Hippocampal formation (tissue), 2 donors: ENCODE measurements at places on chromosomes 12 and 14.
A peak's percentile ranks its signal among the peaks of the same experiment; 100 is the strongest.

GRCh38 chr14:58082491-58083098 lies 69.4 kb downstream of the ARMH4 start:
- DNase-seq: peak; percentile 25

DNA sequence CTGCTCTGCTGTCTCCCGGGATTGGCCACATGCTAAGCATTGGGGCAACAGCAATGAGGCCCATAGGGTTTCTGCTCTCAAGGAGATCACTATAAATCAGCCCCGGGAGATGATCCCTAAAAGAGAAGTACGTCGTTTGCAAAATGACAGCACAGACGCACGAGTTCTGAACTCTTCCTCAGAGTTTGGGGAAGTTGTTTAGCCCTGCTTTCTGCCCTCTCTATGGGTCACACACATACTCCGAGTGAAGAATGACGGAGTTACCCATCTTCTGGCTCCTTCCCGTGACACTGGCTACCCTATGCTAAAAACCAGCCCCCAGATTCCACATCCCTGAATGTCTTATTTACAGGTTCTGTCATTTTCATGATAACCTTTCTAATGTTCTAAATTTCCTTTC lies 258.0 kb upstream of the PLEKHG7 start:
- no peak for DNase-seq

DNA sequence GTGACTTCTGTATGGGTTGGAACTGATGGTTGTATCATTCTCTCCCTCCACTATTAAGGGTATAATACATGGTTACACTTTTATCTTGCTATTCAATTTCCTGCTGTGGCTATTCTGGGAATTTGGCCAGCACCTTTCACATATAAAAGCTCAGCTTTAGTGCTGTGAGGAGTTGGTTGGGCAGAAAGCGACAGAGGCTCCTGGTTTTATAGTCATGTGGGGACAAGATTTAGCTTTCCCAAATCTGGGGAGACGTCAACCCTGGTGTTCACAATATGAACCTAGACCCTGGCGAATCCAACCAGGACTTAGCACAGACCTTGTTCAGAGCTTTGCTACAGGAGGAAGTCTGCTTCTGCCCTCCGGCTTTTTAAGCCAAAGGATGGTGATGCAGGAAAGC lies 36.5 kb downstream of the FOS start:
- peak; percentile 19 for DNase-seq

DNA sequence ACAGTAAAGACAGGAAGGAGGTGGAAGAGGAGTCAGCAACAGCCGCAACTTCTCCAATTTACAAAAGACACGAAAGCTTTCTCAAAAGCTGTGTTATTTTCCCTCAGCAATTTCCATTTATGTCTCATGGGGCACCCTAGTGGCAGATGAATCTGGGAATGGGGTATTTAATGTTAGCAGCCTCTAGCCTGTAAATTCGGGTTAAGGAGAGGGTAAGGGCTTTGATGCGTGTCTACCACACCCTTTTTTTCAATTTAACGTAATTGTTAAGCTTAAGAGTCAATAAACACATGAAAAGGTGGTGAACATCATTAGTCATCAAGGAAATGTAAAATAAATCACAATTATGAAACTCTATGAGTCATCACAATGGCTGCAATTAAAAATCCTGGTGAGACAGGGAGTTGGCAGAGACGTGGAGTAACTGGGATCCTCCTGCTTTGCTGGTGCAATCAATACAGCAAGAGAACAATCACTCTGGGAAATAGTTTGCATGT lies 986.4 kb downstream of the AACS start:
- no peak for DNase-seq

- DNase-seq: no peak
Observed at GRCh38 chr14:103311171-103311997, 22.7 kb upstream of the EIF5 start.

DNA sequence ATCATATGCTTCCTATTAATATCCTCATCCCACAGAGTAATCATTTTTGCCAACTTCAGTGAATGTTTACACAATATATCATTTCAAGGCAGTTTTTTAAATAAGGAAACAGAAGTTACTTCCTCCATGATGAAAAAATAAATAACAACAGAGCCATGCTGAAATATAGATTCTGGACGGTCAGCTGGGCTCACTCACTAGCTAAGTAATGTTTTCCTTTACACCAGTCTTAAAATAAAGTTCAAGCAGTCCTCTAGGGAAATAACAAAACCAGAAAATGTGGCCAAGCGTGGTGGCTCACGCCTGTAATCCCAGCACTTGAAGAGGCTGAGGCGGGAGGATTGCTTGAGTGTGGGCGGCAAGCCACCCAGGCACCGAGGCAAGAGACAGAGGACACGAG lies 28.7 kb downstream of the AICDA start:
- no peak for DNase-seq

DNA sequence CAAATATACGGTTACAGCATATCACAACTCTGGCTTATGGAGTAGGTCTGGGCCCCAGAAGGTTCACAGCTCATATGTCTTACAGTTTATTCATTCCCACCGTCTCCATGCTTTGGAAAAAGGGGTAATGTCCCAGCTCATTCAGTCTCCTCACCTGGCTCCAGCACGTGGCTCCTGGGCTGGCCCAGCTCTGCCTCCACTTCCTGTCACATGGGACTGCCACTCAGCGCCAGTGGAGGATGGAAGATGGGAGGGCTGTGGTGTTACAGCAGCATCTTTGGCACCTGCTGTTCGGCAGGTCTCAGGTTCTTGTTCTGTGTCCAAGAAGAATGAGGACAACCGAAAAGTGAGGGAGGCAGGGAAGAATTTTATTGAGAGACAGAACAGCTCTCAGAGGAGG lies 216.3 kb upstream of the ATXN7L3B start:
- DNase-seq: no peak

GRCh38 chr12:116563262-116563661 lies 4.1 kb downstream of the MAP1LC3B2 start:
- no peak for DNase-seq

- DNase-seq: no peak
Observed at GRCh38 chr14:22561661-22562579, 27.1 kb downstream of the DAD1 start.

- no peak for DNase-seq
Observed at GRCh38 chr14:100067971-100068959, 3.0 kb downstream of the EVL start.

- no peak for DNase-seq
Observed at GRCh38 chr14:51039252-51039651, 55.7 kb downstream of the TRIM9 start.

GRCh38 chr12:101927999-101928398 lies 50.6 kb downstream of the DRAM1 start:
- DNase-seq: no peak

GRCh38 chr14:68254669-68255527 lies 435.3 kb downstream of the RAD51B start:
- no peak for DNase-seq
